GM13976 (cell line): ENCODE measurements at places on chromosomes 11 and 22.
A peak's percentile ranks its signal among the peaks of the same experiment; 100 is the strongest.

DNA sequence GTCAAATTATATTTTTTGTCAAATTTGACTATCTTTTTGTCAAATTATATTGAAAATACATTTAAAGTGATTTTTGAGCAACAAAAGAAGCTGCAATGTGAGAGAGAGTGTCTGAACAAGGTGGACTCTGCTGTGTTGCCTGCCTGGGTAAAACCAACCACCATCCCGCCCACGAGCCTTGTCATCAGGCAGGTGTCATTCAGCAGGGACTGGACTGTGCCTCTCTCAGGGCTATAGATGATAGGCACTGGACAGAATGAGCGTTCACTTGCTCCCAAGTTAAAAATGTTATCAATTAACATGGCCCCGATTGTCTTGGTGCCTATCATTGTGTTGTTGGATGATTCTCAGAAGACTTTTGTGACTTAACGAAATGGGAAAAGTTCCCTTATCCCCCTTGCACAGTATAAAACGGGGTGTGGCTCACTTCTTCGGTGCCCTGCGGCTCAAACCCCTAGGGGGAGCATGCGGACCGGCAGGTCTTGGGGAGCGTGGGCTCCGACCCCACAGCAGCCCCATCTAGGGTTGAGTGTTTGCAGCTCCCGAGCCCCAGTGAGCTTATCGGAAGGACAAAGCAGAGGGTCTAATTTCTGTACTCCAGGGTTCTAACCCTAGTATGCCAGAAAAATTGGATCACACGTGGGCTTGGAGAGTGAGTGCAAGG, 1.7 kb downstream of the APOL5 start:
- DNase-seq = no peak

- peak; percentile 7 for DNase-seq
Observed at GRCh38 chr11:3220101-3220500, 1.5 kb upstream of the MRGPRG start.

DNA sequence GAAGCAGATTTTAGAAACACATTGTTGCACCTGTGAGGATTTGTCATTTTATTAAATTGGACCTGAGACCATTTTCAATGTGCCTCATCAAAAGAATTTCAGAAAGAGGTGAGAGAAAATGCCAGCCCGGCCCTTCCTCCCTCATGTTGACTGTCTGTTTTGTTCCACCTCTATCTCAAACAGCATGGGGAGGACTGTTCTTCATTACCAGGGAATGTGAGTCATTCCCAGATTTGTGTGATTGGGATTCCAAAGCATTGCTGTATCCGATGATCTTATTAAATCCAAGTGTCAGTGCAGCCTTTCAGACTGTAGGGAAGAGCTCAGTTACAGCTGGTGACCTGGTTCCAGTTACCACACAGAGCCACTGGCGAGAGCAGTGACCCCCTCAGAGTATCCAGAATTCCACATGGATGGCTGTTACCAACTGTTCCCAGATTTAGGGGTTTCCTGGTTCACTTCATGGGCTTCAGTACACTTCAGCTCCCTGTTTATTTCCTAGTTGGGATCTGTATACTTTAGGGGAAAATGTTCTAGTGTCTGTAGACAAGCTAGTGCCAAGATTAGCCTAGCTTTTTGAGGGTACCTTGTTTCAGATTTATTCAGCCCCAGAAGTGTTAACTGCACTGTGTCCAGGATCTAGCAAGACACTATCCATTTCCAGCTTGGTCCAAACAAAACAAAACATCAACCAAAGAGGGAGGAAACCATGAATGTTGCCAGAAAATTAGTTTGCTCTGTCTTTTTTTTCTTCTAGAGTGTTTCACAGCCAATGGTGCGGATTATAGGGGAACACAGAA, 20.9 kb downstream of the KREMEN1 start:
- no peak for DNase-seq

DNA sequence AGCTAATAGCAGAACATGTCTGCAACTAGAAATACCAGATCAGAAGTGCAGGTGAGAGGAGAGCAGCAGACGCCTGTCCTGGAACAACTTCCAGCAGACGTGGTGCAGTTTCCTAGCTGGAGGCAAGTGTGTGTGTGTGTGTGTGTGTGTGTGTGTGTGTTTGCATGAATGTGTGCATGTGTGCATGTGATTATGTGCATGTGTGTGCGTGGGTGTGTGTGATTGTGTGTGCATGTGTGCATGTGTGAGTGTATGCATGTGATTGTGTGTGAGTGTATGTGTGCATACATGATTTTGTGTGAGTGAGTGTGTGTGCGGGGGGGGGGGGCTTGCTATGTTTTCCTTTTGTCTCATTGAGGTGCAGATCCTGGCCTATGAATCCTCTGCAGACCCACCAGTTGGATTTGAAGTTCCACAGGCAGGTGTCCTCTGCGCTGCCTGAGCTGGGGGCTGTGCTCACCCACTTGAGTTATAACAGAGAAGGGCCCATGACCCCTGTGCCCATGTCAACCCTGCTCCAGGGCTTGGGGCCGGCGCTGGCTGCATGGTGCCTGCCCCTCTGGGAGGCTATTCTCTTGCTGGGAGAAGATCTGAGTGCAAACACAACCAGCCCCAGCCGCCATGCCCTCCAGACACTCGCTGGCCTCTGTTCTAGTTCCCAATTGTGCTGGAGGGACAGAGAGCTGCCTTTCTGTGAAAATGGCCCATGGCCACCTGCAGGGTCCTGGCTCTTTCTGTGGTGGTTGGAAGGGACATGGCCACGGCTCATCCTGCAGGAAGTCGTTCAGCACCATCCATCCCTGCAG, 821.3 kb downstream of the BRD1 start:
- no peak for DNase-seq

GRCh38 chr11:59669611-59670009, 773 bp upstream of the PATL1 start:
- DNase-seq = no peak
